ENCODE measurements at places on chromosomes 5 and 9.

GRCh38 chr5:140413230-140413629, 11.6 kb downstream of the ANKHD1 start:
- no peak for DNase-seq

DNA sequence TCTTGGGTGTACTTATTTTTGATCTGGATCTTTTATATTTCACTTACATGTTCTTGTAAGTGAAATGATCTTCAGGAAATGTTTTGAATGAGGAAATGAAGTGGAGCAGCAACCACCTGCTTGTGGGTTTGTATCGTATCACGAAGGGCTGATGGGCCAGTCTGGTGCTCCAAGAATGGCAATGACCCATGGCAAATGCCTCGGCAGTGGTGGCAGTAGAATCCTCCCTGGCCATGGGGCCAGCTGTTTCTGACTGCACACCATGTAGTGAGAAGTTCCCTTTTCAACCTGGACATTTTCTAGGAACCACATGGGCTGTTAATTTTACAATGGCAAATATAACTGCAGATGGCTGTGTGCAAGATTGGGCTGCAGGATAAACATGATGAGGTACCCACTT, 29.9 kb downstream of the MAT2B start:
- no peak for DNase-seq

GRCh38 chr5:117457656-117458055, 883.0 kb upstream of the SEMA6A start:
- no peak for DNase-seq

- no peak for DNase-seq
Observed at GRCh38 chr5:119079318-119079921, 8.5 kb downstream of the DMXL1 start.

- DNase-seq = no peak
Observed at GRCh38 chr5:5155617-5156016, 15.5 kb downstream of the ADAMTS16 start.

All from stimulated activated CD8-positive, alpha-beta memory T cell treated with anti-CD3 and anti-CD28 coated beads, Interleukin-12 subunit alpha, Interleukin-12 subunit beta, amount 100 ng/mL, for 4 hours (primary cell).